ENCODE measurements at places on chromosomes 4 and X.

DNA sequence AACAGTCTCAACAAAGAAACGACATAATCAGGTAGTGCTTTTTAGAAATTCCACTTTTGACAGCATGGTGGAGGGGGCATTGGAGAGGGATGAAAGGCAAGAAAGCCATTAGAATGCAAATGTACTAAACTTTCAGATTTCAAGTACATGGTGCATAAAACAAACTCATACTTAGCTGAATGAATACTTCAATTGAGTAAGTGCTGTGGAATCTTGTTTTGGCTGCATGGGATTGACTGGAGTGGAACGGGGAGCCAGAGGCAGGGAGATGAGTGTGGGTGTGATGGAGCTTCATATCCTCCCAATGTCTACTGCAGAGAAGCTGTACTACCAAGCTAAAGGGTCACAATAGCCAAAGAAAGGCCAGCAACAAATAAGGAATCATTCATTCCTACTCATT, 52.4 kb downstream of the USP46 start:
- no peak for DNase-seq

GRCh38 chr4:17884063-17884462, 73.3 kb downstream of the NCAPG start:
- no peak for DNase-seq

DNA sequence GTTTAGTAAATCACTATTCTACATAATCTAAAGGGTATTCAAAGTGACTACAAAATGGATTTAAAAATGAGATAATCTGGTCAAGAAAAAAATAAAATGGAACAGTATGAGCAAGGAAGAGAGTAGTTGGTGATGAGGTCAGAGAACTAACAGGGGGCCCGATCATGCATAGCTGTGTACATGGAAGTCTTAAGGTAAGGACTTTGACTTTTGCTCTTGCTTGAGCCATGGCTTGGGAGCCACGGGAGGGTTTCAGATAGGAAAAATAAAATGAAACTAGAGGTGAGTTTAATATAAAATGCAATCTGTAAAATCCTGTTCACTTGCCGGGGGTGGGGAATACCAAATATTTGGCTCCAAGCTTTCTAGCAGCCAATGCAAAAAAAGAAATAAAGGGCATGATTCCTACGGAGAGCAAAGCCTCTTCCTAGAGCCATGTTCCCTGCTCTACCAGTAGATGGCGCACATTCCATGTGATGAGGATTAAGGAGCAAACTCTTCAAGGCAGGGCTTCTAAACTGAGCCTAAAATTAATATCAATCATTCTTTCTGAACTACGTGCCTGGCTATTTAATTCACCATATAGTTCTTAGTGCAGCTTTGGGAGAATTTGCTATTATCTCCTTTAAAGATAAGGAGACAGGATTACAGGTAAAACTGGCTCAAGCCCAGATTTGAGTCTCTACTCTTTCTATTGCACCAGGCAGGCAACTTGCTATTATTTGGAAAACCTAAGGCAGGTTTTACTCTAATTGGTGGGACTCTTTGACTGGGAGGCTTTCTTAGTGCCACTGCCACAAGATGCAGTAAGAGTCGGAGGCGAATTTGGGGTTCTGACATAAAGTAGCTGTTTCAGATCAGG, 6.8 kb upstream of the CLCN5 start:
- peak; percentile 27 for DNase-seq

DNA sequence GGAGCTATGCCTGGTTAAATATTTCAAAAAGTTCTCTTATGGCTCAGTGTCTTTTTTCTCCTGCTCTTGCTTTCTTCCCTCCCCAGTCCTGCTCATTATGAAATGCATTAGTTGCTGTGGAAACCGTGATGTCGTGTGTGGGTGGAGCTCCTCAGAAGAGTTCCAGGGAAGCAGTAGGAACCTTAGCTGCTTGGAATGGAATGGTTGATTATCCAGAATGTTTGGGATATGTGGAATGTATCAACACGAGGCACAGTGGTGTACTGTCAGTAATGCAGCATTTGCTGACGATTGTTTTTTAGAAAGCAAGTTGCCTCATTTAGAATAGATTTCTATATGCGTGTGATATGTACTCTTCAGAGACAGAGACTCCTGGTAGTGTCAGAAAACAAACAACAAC, 333.2 kb downstream of the ARHGAP10 start:
- no peak for DNase-seq

- DNase-seq = no peak
These were observed 5.2 kb upstream of the ACTRT1 start for GRCh38 chrX:128057421-128057820.

DNA sequence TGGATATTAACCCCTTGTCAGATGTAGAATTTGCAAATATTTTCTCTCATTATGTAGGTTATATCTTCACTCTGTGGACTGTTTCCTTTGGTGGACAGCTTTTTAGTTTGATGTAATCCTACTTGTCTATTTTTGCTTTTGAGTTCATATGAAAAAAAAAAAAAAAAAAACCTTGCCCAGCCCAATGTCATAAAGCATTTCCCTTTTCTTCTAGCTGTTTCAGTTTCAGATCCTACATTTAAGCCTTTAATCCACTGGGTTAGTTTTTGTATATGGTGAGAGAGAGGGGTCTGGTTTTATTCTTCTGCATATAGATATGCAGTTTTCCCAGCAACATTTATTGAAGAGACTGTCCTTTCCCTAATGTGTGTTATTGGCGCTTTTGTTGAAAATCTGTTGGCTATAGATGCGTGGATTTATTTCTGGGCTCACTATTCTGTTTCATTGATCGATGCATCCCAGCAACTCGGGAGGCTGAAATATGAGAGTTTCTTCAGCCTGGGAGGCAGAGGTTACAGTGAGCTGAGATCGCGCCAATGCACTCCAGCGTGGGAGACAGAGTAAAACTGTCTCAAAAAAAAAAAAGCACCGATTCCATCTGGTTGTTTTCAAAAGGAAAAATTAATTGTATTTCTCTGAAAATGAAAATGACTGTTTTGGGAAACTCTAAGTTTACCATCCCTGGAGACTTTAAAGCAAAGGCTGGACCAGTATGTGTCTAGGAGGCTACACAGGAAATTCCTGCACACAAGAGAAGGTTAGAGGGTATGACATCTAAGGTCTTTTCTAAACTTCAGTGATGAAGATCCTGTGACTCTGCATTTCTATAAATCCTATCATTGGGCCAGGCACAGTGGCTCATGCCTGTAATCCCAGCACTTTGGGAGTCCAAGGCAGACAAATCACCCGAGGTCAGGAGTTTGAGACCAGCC, 35.6 kb downstream of the STEEP1 start:
- DNase-seq = no peak

DNA sequence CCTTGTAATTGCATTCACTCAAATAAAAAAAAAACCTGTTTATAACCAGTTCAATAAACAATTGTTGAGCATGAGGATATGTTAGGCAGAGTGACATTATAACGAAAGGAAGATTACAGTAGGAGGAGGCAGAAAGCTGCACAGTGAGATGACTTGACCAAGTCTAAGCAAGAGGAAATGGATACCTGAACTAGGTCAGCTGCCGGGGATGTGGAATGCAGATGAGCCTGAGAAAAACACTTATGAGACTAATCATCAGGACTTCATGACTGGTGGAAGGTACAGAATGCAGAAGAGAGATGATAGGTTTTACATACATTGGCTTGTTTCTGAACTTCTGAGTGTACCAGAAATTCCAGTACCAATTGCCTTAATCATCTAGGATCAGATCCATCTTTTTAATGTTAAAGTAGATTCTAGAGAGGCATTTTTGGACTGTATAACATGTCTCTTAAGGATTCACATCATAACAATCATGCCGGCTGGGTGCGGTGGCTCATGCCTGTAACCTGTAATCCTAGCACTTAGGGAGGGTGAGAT, 208.1 kb upstream of the PPP3CA start:
- no peak for DNase-seq

GRCh38 chr4:56469489-56470210, 2.2 kb downstream of the SRP72 start:
- DNase-seq = no peak

DNA sequence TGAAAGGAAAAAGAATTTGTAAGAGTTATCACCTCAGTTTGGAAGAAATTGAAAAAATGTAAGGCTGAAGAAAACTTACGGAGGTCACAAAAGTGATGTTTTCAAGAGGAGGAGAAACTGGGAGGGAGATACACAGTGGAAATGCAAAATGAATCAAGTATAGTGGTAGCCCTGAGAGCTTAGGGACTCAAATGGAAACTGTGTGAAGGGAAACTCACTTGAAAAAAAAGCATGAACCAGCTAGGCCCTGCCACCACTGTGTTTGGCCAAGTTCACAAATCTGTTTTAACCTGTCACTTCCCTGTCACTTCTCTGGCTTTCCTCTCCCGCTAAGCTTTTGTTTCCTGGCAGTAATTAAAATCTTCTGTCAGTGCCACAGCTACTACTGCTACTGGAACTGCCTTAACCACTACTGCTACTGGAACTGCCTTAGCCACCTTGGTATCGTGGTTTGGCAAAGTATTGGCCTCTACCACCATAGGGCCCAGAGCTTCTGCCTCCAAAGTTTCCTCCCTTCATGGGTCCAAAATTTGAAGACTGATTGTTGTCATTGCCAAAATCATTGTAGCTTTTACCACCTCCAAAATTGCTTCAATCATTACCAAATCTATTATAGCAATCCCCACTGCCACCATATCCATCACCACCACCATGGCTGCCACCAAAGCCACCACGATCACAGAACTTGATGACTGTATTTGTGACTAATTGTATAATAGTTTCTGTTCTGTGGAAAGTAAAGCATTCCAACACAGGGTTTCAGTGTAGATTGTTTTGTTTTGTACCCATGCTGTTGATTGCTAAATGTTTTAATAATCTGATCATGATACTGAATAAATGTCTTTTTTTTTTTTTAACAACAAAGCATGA, 41.5 kb downstream of the SMARCA5 start:
- no peak for DNase-seq

GRCh38 chr4:156347412-156348075, 393.9 kb upstream of the CTSO start:
- no peak for DNase-seq

- DNase-seq = no peak
These were observed 28.2 kb downstream of the PHKA1 start for GRCh38 chrX:72685810-72686456.

DNA sequence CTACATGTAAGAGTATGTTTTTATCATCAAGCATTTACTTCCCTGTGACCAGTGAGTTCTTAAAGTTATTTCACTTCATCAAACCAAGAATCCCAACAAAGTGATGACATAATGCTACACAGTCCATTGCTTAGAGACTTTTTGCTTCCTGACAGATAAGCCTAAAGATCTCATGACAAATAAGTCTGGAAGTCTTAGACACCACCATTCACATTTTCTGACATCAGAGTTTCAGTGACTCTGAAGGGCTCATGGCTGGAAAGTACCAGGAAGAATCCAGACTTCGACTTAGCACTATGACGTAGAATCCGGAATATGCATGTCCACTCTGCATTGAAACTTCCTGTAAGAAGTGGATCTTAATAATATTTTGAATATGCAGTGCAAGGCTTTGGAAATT, 53.7 kb downstream of the CLDN22 start:
- no peak for DNase-seq

- DNase-seq = no peak
These were observed 164.2 kb upstream of the GPR101 start for GRCh38 chrX:137198040-137198439.

DNA sequence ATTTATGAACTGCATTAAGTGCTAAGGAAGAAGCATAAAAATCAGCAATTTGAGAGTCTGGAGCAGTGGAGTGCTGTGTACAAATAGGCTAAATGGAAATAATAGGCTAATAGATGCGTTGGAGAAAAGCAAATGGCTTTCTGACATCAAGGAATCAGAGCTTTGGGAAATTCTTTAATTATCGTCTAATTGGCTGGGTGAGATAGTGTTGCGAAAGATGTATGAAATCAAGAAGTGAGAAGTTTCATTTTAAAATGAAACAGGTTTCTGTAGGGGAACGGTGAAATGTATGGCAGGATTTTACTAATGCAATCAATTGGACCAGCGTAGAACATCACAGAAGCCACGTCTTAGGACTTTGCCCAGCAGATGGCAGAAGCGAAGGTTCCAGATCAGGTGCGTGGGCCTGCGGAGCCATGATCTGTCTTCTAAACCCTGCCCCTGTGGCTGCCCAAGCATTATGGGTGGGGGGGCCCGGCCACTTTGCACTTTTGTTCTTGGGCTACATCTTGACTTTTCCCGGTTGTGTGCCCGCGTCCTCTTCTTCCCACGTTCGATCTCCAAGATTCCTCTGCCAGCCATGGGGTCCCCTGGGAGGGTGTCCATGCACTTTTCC, 118.5 kb upstream of the SHISA3 start:
- no peak for DNase-seq

DNA sequence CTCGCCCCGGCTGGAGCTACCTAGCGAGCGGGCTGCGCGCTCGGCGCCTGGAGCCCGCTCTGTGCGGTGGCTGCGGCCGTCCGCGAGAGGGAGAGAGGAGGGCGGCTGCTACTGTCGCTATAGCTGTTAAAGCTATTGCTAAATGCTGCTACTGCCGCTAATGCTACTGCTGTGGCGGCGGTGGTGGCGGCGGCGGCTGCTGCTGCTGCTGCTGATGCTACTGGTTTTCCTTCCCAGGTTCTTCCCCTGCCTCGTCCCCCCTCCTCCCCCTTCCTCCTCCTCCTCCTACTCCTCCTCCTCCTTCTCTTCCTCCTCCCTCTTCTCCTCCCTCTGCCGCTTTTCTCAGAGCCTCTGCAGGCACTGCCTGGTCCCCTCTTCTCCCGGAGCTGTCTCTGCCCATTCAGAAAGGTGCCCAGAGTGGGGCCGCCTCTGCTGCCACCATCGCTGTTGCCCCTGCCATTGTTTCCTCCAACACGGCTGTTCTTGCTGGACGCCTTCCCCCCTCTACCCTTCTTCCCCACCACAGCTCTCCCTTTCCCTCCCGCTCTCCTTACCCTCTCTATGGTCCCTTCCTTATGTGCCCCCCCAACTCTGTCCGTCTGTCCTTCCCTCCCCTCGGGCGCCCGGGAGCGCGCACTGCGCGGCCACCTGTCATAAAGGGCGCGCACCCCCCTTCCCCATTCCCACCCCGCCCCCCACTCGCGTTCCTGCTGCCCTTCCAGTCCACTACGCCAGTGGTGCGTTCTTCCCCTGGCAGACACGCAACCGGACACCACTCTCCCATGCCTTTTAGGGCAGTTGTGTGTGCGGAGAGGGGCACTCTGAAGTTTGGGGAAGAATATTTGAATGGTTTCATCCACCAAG, at the start of gene NEXMIF:
Gene NEXMIF, minus strand, starts transcription at position 228 of the 864 bp plus-strand sequence.
- peak; percentile 6 for DNase-seq

DNA sequence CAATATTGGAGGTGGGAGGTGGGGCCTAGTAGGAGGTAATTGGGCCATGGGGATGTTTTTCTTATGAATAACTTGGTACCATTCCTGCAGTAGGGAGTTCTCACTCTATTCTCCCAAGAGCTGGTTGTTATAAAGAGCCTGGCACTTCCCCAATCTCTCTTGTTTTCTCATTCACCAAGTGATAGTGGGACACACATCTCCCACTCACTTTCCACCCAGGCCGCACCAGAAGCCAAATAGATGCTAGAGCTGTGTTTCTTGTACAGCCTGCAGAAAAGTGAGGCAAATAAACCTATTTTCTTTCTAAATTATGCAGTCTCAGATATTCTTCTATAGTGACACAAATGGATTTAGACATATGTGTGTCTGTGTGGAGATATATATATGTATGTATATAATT, 117.6 kb downstream of the ANKRD50 start:
- no peak for DNase-seq

All from CD4-positive, alpha-beta T cell treated with Interferon gamma for 1 hour (primary cell).